ENCODE measurements at places on chromosomes 12 and 14.

DNA sequence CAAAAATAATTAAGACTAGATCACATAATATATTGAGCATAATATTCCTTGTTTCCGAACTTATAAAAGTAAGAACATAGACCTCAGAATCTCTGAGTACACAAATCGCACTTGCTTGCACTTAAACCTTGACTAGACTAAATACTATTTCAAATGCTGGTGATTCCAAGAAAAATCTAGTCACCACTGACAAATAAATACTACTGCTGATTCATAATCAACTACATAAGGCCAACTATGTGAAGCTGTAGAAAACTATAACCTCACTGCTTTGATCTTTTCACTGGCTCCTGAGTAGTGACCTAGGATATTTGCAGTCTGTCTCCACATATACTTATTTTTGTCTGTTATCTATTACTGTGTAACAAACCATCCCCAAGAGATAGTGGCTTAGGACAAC is 245.4 kb downstream of the DIO2 start:
- DNase-seq: no peak

- DNase-seq: no peak
These were observed 20.0 kb downstream of the CRACR2A start for GRCh38 chr12:3732901-3733300.

GRCh38 chr14:23128969-23129758 is 10.1 kb upstream of the CEBPE start:
- no peak for DNase-seq

- no peak for DNase-seq
These were observed 51.8 kb downstream of the FAM222A start for GRCh38 chr12:109765446-109765810.

DNA sequence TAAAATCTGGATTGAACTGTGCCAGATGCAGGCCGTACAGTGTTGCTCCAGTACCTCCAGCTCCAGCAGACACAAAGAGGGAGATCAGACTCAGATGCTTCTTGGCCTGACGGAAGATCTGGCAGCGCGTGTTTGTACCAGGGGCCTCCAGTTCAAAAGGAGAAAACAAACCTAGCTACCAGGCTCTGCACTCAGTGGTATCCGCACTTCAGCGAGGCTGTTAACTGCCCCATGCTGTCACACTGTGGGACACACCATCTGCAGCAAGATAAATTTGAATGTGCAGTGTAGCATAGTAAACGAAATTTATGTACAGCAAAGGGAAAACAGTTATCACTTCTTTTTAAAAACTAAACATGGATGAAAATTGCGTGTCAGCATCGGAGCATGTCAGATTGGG is 5.1 kb downstream of the DYNC1H1 start:
- no peak for DNase-seq

- DNase-seq: no peak
These were observed 13.8 kb downstream of the PRICKLE1 start for GRCh38 chr12:42575717-42576116.

DNA sequence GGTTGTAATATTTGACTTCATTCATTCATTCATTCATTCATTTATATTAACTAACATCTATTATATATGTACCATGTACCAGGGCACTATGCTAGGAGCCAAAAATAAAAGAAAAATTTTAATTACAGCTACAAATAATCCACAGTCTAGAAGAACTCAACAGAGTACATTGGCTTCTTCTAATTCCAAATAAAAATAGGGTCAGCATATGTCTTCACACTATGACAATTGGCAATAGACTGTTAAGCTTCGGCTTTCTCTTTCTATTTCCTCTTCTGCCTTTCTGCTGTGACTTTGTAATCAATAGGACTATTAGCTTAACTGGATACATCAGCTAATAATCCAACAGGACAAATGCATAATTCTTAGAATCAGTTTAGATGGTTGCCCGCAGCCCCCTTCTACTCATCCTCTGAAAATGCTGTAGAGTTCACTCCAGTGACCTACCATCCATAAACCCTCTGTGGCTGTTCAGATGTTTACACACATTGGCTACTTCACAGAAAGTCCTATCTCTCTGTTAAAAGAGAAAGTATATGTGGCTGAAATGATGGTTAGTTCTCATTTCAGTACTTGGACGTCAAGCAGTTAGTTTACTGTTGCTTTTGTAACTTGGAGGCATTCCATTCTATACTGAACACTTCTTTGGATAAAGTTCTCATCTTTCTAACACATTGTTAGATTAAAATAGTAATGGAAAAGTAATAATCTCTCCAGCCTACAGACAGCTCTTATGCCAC is 445.5 kb upstream of the GARIN6 start:
- no peak for DNase-seq

- DNase-seq: no peak
These were observed 23.6 kb upstream of the GPHB5 start for GRCh38 chr14:63342371-63342770.

- no peak for DNase-seq
These were observed 10.2 kb downstream of the SGPP1 start for GRCh38 chr14:63717702-63718101.

- DNase-seq: no peak
These were observed 735 bp upstream of the VASH1 start for GRCh38 chr14:76760331-76761135.

DNA sequence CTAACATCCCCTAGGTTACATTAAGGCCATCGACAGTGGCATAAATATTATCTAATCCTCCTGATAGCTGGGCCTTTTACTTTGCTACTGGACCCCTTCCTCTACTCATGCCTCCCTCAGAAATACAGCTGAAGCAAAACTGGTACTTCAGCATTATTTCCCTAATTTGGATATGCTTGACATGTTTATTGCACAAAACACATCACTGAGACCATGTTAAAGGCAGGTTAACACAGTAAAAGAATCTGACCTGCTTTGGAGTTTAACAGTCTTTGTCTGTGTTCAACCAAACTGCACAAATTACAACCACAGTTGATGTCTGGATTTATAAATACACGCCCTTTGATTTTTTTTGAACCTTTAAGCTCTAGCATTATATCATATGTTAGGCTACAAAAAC is 156.6 kb downstream of the FOXA1 start:
- no peak for DNase-seq

- no peak for DNase-seq
These were observed 124.3 kb downstream of the ADGRD1 start for GRCh38 chr12:131077931-131078391.

DNA sequence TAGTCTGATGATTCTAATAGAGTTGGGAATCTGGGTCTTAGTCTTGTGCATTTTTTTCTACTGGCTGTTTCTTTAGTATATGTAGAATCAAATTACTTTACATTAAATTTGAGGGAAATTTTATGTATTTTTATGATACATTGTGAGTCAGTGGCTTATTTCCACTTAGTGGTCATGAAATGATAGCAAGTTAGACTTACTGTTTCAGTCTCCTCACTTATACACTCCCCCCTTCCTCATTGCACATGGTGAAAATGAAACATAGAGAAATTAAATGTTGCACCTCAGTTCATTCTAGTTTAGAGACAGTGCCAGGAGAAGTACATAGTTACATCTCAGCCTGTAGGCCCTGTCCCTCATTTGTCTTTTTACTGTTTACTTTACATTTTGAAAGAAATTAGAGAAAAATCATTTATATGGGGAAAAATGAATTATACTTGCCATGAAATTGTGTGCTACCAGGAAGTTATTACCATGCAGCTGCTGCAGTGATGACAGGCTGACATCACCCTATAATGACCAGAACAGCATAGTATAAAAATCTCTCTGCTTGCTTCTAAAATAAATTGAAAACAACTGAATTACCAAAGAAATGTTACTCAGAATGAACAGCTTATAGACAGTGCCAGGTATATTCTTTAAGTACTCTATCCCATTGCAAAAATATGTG is 113.2 kb downstream of the TRMT5 start:
- DNase-seq: no peak

GRCh38 chr14:91392623-91393303 is 24.9 kb downstream of the CCDC88C start:
- no peak for DNase-seq

DNA sequence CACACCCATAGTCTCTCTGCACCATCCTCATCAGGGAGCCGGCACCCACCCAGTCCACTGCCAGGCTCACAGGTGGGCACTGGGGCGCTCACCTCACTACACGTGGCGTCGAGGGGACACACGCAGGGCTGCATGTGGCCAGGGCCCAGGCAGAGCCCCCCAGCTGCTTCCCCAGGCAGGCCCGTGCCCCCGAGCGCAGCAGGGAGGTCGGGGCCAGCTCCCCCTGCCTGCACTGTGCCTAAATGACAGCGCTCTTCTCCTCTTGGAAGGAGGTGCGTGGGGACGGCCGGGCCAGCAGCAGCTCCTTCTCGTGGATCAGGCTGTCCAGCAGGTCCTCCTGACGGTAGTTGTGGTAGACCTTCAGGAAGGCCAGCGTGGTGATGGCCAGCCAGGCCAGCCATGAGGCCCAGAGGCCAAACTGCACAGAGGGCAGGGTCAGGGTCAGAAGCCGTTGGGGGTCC is 11.3 kb downstream of the TMEM179 start:
- no peak for DNase-seq

DNA sequence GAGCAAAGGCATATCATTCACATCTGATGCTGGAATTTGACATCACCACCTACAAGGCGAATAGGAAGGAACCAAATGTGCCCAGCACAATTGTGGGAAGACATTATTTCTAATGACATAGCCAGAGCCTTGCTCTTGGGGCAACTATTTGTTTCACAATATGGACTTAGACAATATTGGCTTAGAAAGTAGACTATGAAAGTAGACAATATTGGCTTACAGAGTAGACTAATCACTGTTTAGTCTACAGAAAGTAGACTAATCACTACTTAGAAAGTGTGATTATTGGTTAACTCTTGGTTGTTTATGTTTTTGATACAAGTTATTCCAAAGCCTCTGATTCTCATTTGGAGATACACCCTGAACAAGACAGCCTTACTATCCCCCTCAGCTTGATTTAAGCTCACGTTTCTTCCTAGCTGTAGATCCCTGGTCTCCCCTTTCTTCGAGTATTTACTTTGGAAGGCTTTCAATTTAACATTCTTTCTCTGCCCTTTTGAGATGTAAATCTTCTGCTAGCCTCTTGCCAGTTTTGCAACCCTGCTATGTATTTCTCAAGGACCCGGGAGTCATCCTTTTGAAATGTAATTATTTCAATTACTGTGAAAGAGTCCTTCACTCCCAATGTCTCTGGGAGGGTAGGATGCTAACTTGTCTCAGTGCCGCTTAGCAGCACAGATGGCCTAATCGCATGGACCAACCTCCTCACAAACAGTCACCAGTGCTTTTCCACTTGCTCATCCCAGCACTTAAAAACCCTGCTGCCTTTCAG is 843.2 kb downstream of the GALC start:
- DNase-seq: no peak

DNA sequence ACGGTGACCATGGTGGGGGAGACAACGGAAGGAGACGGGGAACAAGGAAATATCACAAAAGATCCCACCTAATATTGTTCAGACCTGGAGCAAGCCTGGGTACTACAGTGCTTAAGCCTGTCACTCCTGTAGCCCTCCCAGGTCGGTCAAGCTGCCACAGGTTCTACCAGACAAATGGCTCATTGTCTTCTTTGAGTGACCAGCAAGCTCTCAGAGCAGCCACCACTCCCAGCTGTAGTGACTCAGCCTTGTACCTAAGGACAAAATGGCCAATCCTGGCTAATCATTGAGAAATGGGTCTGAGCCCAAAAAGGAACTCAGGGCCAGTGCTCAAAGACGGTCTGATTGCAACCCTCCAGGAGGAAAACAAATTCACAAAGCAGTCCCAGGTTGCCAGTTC is 238.4 kb upstream of the NOS1 start:
- DNase-seq: no peak

DNA sequence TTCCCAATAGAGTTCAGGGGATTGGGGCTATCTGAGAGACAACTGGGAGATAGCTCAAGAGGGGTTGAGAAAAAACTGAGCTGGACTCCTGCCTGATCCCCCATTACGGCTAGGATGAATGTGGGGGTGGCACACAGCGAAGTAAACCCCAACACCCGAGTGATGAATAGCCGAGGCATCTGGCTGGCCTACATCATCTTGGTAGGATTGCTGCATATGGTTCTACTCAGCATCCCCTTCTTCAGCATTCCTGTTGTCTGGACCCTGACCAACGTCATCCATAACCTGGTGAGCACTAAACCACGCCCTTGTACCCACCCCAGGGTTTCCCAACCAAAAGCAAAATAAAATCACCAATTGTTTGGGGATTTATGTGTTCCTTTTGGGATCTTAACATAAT is 1.0 kb downstream of the ORMDL2 start:
- DNase-seq: no peak

GRCh38 chr12:897386-897785 is 52.1 kb downstream of the RAD52 start:
- no peak for DNase-seq

- no peak for DNase-seq
These were observed 396.5 kb downstream of the FOXG1 start for GRCh38 chr14:29163109-29163508.

DNA sequence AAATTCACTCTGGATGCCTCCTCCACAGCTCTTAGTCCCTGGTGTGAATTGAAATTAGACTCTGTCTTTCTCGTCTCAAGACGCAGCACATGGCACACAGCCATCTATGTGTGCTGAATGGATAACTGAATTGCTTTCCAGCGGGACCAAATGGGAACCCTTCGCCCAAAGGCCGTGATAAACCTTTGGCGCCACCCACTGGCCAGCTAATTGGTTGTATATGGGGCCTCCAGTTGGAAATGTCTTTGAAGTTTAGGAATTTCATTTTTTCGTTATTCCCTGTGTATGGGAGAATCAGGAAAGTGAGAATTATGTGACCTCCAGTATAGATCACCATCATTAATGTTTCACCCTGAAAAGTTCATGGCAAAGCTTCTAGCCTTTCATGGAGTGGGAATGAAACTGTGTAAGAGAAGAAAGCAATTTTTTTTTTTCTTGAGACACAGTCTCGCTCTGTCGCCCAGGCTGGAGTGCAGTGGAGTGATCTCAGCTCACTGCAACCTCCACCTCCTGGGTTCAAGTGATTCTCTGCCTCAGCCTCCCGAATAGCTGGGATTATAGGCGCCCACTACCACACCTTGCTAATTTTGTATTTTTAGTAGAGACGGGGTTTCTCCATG is 9.8 kb upstream of the HSP90AA1 start:
- DNase-seq: peak; percentile 62

DNA sequence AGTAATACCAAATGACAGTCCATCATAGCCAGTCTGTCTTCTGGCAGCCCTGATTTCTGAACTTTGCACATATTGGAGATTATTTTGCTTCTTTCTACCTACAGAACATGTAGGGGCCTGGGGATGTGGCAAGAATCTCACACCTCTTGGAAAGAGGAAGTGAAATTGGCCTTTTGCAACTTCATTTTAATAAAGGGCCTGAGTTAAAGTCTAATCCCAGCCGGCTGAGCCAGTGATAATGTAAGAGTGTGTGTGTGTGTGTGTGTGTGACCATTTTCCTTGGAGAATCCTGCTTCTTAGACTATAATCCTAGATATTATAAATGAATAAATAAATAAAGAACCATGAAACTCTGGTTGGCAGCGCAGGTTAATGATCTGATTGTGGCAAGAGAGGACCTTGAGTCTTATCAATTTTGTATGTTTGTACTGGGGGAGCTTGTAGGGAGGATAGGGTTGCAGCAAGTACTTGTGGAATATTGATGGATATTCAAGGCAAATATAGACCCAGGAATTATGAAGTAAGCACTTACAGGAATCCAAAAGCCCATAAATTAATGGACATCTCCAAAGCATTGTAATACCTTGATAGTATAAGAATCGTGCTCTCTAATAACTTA is 233.2 kb upstream of the AMIGO2 start:
- no peak for DNase-seq
